ENCODE measurements at places on chromosomes 3 and 15.

- DNase-seq = no peak
Measured at GRCh38 chr3:142244056-142244455, 18.7 kb upstream of the GK5 start.

- DNase-seq = no peak
Measured at GRCh38 chr3:130839813-130840212, 54.1 kb upstream of the ATP2C1 start.

- DNase-seq = no peak
Measured at GRCh38 chr3:111237946-111238345, 166.3 kb downstream of the NECTIN3 start.

- DNase-seq = no peak
Measured at GRCh38 chr3:146342989-146343388, 92.1 kb upstream of the PLSCR4 start.

DNA sequence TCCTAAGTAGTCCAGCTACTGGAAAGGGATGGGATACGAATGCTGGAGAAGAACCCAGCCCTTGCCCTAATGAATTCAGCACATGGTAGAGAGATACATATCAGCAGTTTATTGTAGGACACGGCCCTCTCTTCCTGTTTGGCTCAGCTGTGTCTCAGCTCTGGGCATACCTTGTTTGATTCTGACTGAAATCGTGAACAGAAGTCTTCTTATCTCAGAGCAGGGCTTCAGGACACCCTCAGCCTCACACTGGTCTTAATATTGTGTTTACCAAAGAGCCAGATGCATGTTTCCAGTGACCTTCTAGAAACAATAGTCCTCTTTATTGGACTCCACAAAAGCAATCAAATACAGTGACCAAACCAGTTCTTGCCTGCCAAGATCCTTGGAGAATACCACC lies 54.7 kb downstream of the FAM174B start:
- no peak for DNase-seq

- no peak for DNase-seq
Measured at GRCh38 chr3:50817756-50818529, 143.2 kb downstream of the DOCK3 start.
